ENCODE measurements at places on chromosomes 4 and X. TPM values are rescaled to one million over a fixed set of nuclear protein-coding genes. Genes with fewer than 3 reads are reported as not detected.

Gene VCX2
- not detected for total RNA-seq

Gene HMGB2
- 139 TPM for total RNA-seq

DNA sequence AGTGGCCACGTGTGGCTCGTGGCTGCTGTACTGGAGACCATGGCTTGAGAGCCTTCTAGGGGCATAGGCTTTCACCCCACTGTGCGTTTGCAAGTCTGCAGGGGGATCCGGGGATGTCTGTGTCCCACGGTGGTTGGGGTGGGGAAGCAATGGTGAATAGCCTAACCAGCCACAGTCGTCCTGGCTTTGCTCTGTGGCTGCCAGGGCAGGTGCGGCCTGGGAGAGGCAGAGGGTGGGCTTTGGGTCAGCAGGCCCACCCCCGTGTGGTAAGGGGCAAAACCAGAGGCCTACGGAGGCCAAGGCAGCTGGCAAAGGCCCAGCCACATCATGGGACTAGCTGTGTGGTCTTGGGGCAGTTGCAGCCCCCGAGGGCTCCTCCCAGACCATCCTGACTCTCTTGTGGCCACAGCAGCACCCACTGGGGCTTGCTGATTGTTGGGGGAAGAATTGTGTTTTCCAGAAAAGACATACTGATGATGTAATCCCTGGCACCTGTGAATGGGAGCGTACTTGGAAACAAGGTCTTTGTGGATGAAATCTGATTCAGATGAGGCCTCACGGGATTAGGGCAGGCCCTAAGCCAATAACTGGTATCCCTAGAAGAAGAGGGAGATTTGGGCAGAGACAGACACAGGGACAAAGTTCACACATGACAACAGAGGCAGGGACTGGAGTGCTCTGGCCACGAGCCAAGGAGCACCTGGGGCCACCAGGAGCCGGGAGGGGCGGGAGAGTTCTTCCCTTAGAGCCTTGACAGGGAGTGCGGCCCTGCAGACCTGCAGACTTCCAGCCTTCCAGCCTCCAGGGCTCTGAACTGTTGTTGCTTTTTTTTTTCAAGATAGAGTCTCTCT, 2.9 kb downstream of the CPZ start:
- H3K27ac ChIP-seq, result no peak overlapping the region
- no peaks in the 10 kb centered on the region for H3K27me3 ChIP-seq
- no peak for DNase-seq
- no peaks in the 10 kb centered on the region for H3K36me3 ChIP-seq
- peaks cover 7% of the 10 kb centered on the region for H3K4me1 ChIP-seq

GRCh38 chr4:23237771-23238170, 545.0 kb downstream of the GBA3 start:
- H3K4me3 ChIP-seq, result no peak overlapping the region
- H3K27ac ChIP-seq, result no peak overlapping the region
- no peaks in the 10 kb centered on the region for H3K4me1 ChIP-seq
- no peaks in the 10 kb centered on the region for H3K36me3 ChIP-seq
- H3K27me3 ChIP-seq, result no peaks in the 10 kb centered on the region
- DNase-seq, result no peak

DNA sequence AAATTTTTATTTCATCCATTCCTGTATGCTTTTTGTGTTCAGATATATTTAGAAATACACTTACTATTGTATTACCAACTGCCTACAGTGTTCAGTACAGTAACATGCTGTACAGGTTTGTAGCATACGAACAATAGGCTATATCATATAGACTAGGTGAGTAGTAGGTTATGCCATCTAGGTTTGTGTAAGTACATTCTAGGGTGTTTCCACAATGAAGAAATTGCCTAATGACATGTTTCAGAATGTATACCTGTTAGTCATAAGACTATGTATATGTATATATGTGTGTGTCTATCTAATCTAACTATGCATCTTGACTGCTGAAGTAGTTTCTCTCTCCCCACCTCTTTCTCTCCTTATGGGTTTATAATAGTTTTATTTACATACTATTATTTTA, 51.5 kb upstream of the BTC start:
- no peaks in the 10 kb centered on the region for H3K4me1 ChIP-seq
- H3K27ac ChIP-seq, result no peak overlapping the region
- DNase-seq, result no peak
- H3K4me3 ChIP-seq, result no peak overlapping the region
- no peaks in the 10 kb centered on the region for H3K27me3 ChIP-seq

DNA sequence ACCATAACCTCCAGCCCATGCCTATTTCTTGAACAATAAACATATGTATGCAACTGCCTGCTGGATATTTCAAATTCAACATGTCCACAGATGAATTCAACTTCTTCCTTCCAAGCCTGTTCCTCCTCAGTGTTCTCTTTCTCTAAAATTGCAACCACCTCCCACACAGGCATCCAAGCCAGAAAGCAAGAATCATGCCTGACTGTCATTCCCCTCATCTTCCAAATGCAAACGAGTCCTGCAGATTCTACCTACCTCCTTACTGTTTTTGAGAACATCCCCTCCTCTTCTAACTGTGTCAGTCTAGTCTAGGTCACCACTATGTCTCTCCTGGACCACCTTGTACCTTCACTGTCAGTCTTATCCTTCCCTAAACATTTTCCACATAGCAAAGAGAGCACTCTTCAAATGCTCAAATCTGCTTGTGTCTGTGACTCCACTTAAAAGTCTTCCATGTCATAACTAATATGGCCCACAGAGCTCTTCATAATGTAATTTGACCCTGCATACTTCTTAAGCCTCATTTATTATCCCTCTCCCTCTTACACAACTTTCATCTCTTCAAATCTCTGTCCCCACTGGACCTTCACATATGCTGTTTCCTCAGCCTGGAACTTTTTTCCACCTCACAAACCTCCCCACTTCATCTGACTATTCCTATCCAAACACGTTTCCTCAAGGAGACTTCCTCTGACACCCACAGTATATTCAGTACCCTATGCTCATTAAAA, 25.7 kb downstream of the MAPK10 start:
- H3K4me1 ChIP-seq, result peaks cover 12% of the 10 kb centered on the region
- no peak overlapping the region for H3K4me3 ChIP-seq
- H3K27me3 ChIP-seq, result no peaks in the 10 kb centered on the region
- no peak overlapping the region for H3K27ac ChIP-seq
- H3K36me3 ChIP-seq, result no peaks in the 10 kb centered on the region
- no peak for DNase-seq

DNA sequence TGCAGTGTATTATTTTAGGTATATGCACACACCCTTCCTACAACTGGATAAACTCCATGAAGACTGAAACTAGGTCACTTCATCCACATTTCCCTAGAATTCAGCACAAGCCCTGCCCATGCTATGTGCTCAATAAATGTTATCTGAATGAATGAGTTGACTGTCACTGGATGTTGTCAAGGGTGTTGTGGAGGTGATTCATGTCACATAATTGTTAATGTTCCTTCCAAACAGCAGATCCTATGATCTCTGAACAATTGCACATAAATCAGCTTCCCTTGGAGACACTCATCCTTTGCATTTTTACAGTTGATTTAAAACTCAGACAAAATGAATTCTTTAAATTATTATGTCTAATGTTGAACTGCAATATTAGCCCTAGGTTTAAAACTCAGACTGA, 154.7 kb downstream of the TSPAN5 start:
- H3K27ac ChIP-seq, result no peak overlapping the region
- H3K4me3 ChIP-seq, result no peak overlapping the region
- peaks cover 16% of the 10 kb centered on the region for H3K36me3 ChIP-seq
- H3K27me3 ChIP-seq, result no peaks in the 10 kb centered on the region

GRCh38 chr4:121122661-121123060, 41.5 kb downstream of the TNIP3 start:
- H3K27me3 ChIP-seq, result 0 out of 2 replicates have a peak, but pooled peaks cover 5% of the 10 kb centered on the region
- H3K36me3 ChIP-seq, result no peaks in the 10 kb centered on the region
- H3K27ac ChIP-seq, result no peak overlapping the region
- no peak for DNase-seq
- H3K4me3 ChIP-seq, result no peak overlapping the region

GRCh38 chrX:40140706-40141499, 43.1 kb upstream of the BCOR start:
- no peak overlapping the region for H3K4me3 ChIP-seq
- no peaks in the 10 kb centered on the region for H3K27me3 ChIP-seq
- no peak for DNase-seq
- H3K36me3 ChIP-seq, result no peaks in the 10 kb centered on the region
- H3K4me1 ChIP-seq, result peaks cover 6% of the 10 kb centered on the region

GRCh38 chr4:21753084-21753760, 195.3 kb downstream of the KCNIP4 start:
- DNase-seq, result peak; percentile 28
- H3K4me1 ChIP-seq, result 0 out of 2 replicates have a peak, but pooled peaks cover 5% of the 10 kb centered on the region
- H3K36me3 ChIP-seq, result no peaks in the 10 kb centered on the region
- no peak overlapping the region for H3K27ac ChIP-seq

All from PC-3 (cell line).